Fibroblast of lung (primary cell): ENCODE measurements at places on chromosomes 3 and 15.

DNA sequence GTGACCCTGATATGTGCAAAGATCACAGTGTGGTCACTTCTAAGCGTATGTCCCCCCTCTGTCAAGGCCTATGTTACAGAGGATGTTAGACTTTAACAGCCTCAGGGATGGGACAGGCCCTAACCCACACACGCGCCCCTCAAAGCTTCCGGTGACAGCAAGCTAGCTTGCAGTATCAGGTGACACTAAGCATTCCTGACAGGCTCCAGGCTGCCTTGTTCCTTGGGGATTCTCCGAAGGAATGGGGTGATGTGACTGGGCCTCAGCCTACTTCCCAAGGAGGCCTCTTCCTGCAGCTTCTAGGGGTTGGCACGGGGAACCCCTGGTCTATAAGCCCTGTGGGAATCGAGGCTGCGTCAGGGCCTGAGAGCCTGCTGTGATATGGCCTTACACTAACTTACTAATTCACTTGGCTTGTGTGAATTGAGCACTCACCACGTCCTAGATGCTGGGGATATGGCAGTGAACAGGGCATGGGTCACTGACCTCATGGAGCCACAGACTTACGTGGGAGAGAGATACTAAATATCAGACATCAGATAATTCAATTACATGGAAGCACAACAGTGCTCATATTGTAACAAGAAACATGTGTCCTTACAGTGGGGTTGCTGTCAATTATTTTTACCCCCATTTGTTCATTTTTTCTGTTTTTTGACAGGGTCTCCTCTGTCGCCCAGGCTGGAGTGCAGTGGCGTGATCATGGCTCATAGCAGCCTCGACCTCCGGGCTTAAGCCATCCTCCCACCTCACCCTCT is 11.4 kb upstream of the SPTBN5 start:
- DNase-seq: no peak

- DNase-seq: peak; percentile 71
These were observed 247.3 kb upstream of the CHRM5 start for GRCh38 chr15:33720952-33721351.

GRCh38 chr15:88641959-88642452 is 3.2 kb downstream of the ISG20 start:
- no peak for DNase-seq

- no peak for DNase-seq
These were observed 4.2 kb upstream of the KATNBL1 start for GRCh38 chr15:34214135-34214534.

DNA sequence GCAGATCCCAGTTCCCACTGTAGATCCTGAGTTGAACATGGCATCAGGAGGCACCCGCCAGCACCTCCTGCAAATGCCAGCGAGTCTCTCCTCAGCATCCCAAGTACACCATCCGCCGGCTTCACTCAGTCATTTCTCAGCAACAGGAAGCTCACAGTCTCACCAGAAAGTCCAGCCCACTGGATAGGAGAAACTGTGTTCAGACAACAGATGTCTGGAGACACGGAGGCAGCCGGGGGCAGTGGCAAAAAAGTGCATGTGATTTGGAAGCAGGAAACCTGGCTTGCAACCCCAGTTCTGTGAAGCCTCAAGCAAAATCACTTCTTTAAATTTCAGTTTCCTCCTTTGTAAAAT is 68.7 kb downstream of the SRGAP3 start:
- DNase-seq: no peak

GRCh38 chr15:66820481-66821176 is 118.6 kb downstream of the SMAD6 start:
- DNase-seq: no peak

DNA sequence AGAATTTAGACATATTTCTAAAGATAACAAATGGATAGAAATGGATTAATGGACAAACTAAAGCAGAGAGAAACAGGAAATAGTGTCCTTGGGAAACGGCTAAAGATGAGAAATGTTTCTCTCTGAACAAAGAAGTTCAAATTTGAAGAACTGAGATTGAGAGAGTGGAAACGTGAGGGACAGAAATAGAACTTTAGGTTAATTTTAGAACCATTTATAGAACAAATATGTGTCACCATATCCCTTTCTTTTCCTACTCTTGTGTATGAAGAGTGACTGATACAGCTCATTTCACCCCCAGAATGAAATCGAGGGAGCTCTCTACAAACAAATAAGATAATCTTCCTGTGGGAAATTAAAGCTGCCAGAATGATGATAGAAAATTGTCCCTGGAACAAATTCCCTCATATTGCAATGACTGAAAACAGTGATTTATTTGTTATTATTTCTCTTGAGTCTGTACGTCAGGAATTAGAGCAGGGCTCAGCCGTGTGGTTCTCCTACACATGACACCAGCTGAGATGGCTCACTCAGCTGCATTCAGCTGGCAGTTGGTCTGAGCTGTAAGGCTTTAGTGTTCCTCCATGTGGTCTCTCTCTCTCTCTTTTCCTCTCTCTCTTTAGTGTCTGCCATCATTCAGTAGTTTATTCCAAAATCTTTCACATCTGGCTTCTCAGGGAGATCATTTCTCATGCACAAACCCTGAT is 46.6 kb upstream of the ARPP21 start:
- no peak for DNase-seq

DNA sequence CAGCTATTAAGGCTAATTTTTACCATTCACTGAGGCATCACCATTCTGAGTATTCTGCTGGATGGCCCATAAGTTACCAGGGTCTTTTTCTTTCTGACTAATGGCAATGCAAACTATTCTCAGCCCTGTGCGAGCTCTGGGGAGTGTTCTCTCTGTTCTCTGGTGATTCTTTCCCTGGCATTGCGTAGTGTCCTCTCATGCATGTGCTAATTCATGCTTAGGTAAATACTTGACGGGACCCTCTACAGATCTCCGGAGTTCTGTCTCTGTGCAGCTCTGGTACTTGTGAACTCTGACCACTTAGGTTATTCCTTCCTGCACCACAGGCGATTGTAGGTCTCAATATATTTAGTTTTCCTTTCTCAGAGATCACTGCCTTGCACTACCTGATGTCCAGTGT is 34.8 kb downstream of the UBE2E1 start:
- DNase-seq: no peak

GRCh38 chr15:27059610-27060202 is 88.7 kb downstream of the GABRG3 start:
- peak; percentile 56 for DNase-seq

GRCh38 chr3:9020426-9020825 is 57.2 kb upstream of the RAD18 start:
- no peak for DNase-seq

DNA sequence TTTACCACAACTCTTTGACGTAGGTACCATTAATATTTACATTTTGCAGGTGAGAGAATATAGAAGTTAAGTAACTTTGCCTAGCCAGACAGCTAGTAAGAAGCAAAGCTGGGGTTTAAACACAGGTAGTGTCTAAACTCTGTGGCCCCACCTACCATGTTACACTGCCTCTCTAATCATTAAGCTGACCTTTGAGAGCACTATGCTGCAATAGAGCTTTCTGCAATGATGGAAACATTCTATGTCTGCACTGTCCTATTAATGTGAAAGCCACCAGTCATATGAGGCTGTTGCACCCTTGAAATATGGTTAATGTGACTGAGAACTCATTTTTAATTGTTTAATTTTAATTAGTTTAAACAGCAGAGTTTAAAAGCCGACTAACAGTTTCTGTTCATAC is 6.3 kb upstream of the RARB start:
- no peak for DNase-seq

GRCh38 chr3:125078951-125079674 is 23.3 kb upstream of the HEG1 start:
- DNase-seq: no peak

DNA sequence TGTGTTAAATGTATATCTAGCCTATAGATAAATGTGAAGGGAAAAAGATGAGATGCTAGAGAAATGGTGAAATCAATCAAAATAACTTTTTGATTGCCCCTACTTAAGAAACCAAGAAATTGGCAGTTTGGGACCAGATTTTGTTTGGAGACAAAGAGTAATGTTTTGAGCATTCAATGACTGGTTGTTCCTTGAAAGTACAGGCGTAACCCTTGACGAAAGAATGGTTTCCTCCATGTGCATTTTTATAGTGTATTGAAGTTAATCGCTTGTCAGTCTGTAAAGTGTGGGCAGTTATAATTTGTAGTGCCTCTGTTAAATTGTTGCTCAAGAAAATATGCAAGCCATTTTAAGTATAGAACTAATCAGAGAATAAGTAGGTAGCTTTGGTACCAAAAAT is 1.2 kb downstream of the KIF23 start:
- peak; percentile 64 for DNase-seq

DNA sequence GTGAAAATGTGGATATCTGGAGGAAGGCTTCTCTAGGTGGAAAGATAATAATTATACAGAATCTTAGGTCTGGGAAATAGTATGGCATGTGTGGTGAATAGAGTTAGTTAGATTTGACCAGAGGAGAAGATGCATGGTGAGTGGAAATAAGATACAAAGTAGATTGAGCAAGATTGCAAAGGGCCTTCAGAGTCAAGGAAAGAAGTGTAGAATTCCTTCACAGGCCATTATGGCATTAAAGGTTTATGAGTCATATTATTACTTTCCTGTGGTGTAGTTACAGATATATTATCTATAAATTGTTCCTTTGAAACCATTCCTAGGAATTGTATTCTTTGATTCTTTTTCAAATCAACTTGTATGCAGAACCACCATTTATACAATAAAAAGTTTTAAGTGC is 660.3 kb downstream of the SI start:
- no peak for DNase-seq

DNA sequence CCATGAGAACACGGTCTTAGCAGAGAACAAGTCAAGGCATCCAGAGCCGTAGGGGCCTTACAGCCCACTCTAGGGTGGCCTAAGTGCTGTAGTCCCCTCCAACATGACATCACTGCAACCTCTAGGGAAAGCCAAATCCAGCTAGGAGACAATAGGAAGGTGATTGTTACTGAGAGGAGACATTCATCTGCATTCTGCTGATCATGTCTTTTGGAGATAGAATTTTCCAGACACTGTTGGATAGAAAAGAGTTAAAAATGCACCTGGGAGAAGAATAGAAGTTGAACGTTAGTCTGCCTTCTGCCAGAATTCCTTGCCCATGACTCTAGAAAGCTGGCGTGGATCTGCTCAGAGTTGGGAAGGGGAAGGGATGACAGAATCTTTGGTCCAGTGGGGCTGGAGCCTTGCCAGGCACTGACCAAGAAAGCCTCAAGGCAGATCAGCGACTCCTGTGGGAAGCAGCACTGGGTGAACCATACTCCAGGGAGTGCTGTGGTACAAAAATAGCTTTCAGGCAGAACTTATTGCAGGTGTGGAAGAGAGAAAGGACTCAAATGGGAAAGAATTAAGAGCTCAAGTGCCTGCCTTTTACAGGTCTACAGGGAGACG is 44.8 kb upstream of the RAF1 start:
- peak; percentile 95 for DNase-seq

DNA sequence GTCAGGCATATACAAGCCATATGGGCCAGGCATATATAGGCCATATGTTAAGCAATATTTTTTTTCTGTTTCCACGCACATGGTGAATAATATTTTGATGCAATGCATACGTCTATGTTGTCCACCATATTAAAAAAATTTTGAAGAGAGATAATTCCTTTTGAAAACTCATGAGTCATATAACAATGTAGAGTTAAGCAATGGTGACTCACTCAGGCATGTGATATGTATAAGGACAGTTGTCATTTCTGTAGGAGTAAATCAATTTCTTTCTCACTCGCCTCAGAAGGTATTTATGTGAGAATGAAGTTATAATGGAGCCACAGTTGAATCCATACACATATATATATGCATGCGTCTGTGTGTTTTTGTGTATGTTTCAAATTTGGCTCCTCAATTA is 272.6 kb downstream of the EPHA3 start:
- peak; percentile 61 for DNase-seq

GRCh38 chr3:193883551-193883950 is 252.4 kb upstream of the HES1 start:
- DNase-seq: peak; percentile 84

DNA sequence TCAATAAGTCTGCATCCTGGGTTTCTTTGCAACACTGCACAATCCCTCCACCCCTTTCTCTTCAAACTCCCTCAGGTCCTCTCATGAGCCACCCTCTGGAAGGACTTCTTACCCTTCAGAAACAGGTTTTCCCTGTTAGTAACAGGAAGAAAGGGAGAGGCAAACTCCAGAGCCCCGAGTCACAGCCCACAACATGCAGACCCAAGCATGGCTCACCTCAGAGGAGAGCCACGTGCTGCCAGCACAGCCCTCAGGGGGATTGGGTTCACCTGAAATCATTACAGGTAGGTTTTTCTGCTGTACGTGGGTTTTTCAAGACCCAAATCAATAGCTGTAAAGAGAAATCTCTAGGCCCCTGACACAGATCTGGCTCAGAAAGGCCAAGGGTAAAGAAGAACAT is 359.7 kb upstream of the ATP10A start:
- DNase-seq: no peak

- DNase-seq: no peak
These were observed 195.2 kb upstream of the MCTP2 start for GRCh38 chr15:94036156-94036555.

DNA sequence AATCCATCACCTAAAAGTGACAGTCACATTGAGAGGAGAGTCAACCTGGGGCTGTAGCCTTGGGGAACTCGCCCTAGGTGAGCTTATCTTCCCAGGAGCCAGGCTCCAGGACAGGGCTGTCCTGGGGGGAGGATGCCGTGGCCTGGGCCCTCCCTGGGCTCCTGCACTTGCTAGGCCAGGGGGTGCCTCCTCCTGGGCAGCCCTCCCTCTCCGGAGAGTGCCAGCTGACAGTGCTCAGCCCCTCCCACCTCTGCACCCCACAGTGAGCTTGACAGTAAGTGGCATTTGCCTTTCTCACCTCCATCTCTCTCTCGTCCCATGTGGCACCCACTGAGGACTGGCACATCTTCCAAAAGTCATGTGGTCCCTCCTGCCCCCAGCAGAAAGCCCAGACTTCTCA is 19.1 kb downstream of the UROC1 start:
- DNase-seq: no peak

- DNase-seq: no peak
These were observed 181.0 kb downstream of the RAB11A start for GRCh38 chr15:66050264-66050663.

GRCh38 chr15:54521206-54521605 is 543.0 kb downstream of the UNC13C start:
- DNase-seq: no peak

DNA sequence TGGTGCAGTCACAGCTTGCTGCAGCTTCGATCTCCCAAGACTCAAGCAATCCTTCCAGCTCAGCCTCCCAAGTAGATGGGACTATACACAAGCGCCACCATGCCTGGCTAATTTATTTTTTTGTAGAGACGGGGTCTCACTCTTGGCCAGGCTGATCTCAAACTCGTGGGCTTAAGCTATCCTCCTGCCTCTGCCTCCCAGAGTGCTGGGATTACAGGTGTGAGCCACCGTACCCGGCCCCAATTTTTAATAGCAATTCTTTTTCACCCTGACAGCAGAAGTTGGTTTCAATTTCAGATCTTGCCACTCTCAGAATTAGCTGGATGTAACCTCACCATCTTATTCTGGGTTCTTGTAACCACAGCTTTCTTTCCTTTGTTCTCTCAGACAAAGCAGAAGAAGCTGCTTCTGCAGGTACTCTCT is 64.8 kb downstream of the TRIM71 start:
- no peak for DNase-seq

- no peak for DNase-seq
These were observed 130.5 kb downstream of the ST8SIA2 start for GRCh38 chr15:92524161-92524560.

GRCh38 chr3:119582178-119582577 is 2.9 kb downstream of the ADPRH start:
- no peak for DNase-seq

GRCh38 chr15:26722621-26723160 is 50.2 kb downstream of the GABRB3 start:
- no peak for DNase-seq
